ENCODE measurements at places on chromosomes 5 and 9.
A peak's percentile ranks its signal among the peaks of the same experiment; 100 is the strongest.

- no peak for DNase-seq
Observed at GRCh38 chr9:27408001-27408400, 111.1 kb upstream of the EQTN start.

DNA sequence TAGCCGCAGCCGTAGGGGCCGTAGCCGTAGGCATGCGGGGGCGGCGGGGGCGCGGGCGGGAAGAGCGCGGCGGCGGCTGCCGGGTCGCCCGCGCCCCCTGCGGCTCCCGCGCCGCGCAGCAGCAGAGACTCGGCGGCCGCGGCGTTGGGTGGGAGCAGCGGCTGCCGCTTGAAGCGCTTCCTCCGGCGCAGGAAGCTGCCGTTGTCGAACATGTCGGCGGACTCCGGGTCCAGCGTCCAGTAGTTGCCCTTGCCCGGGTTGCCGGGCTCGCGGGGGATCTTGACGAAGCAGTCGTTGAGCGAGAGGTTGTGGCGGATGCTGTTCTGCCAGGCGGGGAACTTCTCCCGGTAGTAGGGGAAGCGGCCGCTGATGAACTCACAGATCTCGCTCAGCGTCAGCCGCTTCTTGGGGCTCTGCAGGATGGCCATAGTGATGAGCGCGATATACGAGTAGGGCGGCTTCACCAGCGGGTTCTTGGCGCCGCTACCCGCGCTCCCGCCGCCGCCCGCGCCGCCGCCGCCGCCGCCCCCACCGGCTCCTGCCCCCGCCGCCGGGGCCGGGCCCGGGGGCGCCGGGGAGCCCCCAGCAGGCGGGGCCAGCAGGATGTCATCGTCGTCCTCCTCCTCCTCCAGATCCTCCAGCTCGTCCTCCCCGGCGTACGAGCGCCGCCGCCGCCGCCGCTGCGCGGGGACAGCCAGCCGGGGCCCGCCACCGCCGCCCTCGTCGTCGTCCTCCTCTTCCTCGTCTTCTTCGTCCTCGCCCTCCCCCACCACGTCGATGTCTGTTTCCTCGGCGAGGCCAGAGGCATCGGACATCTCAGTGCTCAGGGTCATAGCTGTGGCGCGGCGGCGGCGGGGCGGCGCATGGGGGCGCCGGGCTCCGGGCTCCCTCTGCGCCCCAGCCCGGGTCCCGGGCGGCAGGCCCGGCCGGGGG is 781 bp downstream of the FOXD1 start:
- DNase-seq: peak; percentile 41

DNA sequence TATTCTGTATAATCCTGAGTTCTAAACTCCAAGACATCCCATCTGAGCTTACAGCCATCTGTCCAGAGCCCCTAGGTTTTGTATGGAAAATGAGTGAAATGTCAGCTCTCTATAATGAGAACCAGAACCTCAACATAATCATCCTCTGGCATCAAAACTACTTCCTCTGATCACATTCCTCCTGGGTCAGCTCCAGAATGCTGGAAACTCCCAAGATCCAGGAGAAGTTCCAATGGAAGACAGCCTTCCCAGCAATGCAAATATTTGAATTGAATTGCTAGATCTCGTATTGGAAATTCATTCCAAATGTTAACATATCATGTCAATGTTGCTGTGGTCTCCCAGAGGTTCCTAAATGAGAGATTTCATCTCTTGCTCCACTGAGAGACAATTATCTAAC is 23.8 kb downstream of the C9 start:
- DNase-seq: no peak

- DNase-seq: no peak
Observed at GRCh38 chr9:124353811-124354274, 61.4 kb downstream of the PSMB7 start.

- DNase-seq: no peak
Observed at GRCh38 chr5:118857700-118858099, 130.6 kb downstream of the DTWD2 start.

- DNase-seq: no peak
Observed at GRCh38 chr9:22954964-22955363, 508.3 kb downstream of the DMRTA1 start.

- no peak for DNase-seq
Observed at GRCh38 chr5:142411656-142412425, 87.0 kb upstream of the SPRY4 start.

DNA sequence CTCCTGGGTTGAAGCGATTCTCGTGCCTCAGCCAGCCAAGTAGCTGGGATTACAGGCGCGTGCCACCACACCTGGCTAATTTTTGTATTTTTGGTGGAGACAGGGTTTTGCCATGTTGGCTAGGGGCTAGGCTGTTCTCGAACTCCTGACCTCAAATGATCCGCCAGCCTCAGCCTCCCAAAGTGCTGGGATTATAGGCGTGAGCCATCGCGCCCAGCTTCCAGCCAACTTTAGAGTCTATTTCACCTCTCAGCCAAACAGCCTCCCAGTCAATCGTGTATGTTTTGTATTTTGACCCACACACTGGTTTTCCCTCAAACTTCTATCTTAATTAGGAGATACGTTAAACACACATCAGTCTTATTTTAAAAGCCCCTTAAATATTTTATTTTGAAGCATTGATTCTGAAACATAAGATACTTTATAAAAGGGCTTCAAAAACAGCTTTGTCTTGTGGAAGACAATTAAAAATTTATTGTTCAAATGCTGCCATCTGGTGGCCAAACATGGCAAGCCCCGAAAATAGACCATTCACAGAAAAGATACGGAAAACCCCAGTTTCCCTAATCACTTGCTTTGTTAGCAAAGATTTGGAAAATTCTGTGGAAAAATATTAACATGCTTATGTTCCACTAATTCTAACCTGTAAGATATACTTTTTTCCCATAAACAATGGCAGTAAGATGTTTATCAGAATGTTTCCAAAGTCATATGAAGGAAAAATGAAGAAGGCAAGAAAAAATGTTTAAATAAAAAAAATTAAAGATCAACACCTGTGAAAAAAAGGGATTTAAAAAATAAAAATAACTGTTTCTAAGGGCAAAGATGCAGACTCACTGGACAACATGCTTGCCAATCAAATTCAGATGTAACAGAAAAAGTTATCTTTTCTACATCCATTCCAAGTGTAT is 33.1 kb downstream of the APTX start:
- DNase-seq: peak; percentile 59

DNA sequence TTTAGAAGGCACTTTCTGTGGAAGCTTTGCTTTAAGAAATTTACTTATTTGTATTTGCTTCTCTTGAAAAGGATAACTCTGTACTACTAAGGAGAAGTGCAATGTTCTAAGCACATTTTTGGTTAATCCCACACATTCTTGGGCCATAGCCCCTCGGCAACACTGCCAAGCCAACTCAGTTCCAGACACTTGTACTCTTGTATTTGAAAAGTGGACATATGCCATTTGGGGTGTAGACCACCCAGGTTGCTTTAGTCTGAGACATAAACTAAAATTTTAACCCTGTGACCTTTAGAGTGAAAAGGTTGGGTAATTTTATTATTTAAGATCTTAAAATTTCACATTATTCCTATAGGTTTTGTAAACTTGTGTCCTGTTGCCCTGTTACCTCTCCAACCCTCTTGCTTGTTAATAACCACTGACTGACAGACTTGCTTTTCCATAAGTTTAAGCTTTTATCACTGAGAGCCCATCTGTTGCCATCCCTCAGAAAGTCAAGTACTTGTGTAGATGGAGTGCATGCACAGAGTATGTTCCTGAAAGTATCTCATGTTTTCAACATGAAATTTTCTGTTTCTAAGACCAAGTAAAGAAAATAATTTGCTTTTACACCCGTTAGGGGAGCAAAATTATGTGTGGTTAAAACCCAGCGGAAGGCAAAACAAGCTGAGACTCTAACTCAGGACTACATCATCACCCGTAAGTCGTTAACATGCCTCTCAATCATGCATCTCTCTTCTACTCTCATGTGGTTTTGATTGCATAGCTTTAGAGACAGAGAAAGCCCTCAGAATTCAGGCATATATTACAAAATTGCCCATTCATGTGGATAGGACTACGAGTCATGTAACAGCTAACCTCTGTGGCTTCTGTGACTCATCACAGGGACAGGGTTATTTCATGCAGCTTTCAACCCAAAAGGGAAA is 117.3 kb downstream of the GDNF start:
- no peak for DNase-seq

DNA sequence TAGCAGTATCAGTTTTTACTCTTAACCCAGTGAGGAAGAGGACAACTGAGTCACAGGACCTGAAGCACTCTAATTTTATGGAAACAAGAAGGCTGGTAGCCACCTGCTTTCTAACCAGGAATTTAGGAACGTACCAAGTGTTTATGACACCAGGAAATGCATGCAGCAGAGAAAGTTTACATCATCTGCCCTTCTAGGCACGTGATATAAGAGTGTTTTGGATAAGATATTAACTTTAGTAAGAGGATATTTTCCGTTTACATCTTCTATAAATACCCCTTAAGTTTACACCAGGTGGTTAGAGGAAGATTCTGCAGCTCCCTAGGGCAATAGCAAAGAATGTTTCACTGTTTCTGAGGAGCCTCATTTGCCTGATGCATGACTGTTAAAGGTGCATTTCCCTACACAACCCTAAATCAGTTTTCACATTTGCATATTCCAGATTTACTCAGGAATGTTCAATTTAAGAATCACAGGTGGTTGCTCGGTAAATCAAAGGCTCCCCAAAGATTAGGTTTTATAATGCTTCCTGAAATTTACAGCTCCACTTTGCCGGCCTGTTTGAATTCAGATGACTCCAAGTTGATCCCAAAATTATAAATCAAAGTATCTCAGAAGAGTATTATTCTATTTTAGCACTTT is 1.8 kb downstream of the TSC1 start:
- DNase-seq: no peak

GRCh38 chr9:136031741-136032730 is 63.1 kb downstream of the NACC2 start:
- DNase-seq: no peak

GRCh38 chr5:87368601-87369000 is 44.1 kb downstream of the CCNH start:
- DNase-seq: no peak

- DNase-seq: no peak
Observed at GRCh38 chr5:74294231-74294705, 346.3 kb downstream of the ENC1 start.

DNA sequence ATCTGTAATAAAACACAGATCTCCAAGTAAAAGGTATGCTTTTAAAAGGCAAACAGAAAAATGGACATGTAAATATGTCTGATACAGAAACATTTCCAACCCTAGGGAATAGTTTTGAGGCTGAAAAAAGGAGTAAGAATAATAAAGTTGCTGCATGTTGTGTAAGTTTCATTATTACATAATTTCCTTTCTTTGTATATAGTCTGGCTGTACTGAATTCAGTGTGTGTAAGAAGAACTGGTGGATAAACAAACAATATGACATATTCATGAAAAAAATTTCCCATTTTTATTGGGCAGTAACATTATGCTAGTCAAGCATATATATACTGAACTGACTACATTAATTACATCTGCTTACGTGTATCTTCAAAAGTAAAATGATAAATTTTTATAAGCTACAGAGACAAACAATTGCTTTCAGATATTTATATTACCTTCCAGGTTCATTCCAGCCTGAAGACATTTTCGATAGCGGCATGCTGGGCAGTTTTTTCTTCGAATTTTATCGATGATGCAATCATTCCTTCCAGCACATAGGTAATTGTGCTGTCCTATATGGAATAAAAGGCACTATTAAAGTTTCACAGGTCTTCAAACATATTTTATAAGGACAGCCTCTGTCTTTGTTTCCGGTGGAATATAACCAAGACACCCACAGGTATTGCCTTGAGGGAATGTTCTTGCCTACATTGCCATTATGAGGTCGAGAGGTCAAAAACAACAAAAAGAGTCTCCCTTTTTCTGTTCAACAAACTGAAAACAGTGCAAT is 93.6 kb downstream of the NR3C1 start:
- no peak for DNase-seq

GRCh38 chr5:36950586-36951457 is 74.3 kb downstream of the NIPBL start:
- no peak for DNase-seq

DNA sequence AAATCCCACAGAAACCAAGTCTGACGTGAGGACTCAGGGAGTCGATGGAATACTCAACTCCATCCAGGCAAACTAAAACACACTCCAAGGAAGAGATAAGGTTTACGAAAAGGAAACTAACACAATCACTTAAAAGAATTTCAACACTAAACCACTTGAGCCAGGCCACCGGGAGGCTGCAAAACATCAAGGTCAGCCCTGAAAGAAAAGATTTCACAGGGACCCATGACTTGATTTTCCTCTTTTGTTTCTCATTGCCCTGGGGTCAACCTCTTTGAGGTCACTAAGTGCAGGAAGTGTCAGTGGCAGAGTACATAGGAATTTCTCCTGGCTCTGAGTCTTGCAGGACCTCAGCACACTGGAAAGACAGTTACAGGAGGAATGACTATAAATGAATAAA is 77.8 kb upstream of the TARS1 start:
- no peak for DNase-seq

DNA sequence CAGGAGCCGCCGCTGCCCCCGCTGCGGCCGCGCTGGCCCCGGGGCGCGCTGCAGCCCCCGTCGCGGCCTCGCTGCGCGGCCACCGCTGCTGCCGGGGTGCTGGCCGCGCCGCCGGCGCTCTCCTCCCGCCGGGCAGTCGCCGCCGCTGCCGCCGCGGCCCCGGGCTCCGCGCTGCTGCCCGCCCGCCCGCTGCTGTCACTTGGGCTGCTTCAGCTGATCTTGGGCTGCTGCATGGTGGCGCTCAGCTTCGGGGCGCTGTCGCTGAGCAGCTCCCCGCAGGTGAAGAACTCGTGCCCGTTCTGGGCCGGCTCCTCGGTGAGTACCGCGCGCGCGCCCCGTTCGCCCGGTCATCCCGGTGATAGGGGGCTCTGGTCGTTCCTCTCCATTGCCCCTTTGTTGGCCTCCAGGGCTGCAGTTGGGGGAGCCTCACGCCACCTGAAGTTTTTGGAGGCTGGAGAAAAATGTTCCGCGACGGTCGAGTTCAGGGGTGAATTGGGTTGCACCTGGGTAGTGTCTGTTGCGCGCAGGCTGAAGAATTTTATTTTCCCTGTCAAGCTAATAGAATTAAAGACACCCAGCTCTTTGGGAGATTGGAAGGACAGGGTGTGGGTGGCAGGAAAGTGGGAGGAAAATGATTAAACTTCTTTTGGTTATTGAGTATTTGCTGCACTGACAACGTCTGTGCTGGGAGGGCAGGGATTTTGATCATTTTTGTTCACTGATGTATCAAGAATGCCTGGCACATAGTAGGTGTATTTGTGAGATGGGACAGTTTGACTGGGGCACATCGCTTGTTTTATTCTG is 596 bp downstream of the ENTREP1 start:
- DNase-seq: no peak

DNA sequence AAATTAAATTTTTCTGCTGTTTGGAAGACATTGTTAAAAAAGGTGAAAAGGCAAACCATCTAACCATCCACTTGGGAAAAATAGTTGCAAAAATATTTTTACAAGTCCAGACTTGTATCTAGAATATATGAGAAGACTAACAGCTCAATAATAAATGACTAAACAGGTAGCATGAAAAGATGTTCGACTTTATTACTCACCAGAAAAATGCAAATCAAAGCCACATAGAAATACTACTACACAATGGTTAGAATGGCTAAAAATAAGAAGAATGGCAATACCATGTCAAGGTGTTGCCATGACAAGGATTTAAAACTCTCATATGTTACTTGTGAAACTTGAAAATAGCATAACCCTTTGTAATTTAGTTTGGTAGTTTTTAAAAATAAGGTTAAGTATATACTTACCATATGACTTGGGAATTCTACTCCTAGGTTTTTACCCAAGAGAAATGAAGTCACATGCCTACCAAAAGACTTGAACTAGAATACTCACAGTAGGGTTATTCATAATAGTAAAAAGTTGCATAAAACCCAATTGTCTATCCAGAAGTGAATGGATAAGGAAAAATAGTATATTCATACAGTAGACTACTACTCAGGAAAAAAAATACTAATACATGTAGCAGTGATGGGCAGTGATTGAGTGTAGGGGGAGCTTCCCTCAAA is 93.8 kb downstream of the VPS13A start:
- DNase-seq: no peak
